ENCODE measurements at places on chromosomes 12 and 14.
A peak's percentile ranks its signal among the peaks of the same experiment; 100 is the strongest.

- DNase-seq, result no peak
These were observed 9.0 kb downstream of the SCARB1 start for GRCh38 chr12:124854637-124855184.

DNA sequence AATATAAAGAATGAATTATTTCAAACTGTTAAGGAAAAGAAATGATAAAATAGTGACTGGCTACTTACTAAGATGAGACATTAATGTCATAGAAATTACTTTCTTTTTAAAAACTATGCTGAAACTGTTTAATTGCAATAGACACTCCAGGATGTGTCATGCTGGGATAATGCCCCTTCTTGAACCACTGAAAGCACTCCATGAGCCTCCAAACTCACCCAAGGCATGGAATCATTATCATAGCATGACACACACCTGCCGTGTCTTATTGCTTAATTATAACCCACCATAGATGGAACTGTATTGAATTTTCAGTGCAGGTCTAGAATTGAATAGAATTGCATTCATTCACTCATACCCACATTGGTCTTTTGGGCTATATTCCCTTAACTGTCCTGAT is 4.3 kb downstream of the MBIP start:
- no peak for DNase-seq

- DNase-seq, result no peak
These were observed 4.0 kb downstream of the C14orf119 start for GRCh38 chr14:23099212-23099861.

DNA sequence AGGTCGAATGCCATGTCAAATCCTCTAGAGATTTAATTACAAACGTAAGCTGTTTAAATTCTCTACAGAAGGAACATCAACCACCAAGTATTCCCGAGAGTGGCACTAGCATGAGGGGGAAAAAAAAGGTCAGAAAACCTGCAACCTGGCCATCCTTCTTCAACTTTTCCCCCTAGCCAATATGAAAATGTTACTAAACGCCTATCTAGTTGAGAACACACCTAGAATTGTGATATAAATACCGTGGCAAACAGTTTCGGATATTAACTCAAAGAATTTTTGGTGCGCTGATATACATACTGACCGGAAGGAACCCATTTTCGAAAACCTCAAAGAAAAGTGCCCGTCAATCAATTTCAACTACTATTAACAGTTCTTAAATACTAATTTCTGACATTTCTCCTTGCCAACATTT is 1.8 kb downstream of the HNRNPC start:
- DNase-seq, result no peak

GRCh38 chr12:75455839-75456238 is 24.7 kb upstream of the GLIPR1 start:
- DNase-seq, result no peak

GRCh38 chr12:44287545-44287944 is 451.7 kb downstream of the TMEM117 start:
- DNase-seq, result peak; percentile 35

- DNase-seq, result no peak
These were observed 267.0 kb downstream of the RPL10L start for GRCh38 chr14:46384611-46385010.

GRCh38 chr12:28782812-28783211 is 366.3 kb upstream of the FAR2 start:
- no peak for DNase-seq

DNA sequence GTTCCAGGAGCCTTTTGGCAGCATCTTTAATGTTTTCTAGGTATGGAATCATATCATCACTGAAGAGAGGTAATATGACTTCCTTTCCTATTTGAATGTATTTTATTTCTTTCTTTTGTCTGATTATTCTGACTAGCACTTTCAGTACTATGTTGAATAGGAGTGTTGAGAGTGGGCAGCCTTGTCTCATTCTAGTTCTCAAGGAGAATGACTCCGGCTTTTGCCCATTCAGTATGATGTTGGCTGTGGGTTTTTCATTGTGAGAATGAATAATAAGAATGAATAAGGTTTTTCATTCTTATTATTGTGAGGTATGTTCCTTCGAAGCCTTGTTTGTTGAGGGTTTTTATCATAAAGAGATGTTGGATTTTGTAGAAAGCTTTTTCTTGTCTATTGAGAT is 98.9 kb downstream of the GPHN start:
- no peak for DNase-seq

DNA sequence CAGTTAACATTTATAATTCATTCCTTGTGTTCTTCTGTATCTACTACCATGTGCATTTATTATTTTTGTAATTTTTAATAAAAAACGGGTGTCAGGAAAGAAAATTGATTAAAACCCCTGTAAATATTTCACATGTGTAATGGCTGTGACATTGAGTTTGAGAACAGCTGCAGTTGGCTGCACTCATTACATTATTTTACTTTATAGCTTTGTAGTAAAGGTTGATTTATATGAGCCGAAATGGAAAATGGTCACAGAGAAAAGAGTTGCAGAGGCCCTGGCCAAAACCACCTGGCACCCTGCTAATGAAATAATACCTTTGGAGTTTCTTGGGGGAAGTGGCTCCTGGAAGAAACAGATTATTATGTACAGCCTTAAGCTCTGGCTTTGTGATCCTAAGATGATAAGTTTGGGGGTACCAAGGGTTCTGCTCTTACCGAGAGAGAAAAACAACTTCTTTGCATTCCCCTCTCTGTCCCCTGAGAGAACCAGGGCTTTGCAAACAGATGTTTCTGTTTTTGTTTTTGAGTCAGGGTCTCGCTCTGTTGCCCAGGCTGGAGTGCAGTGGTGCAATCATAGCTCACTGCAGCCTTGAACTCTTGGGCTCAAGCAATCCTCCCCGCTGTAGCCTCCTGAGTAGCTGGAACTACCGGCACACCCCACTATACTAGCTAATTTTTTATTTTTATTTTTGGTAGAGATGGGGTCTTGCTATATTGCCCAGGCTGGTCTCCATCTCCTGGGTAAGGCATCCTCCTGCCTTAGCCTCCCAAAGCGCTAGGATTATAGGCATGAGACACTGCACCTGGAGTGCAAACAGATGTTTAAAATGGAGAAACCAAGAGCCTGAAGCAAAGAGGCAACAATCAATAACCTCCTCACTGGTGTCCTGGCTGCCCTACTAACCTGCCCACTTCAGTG is 9.7 kb upstream of the DYNLL1 start:
- no peak for DNase-seq

- DNase-seq, result peak; percentile 9
These were observed 243.1 kb downstream of the BCAT1 start for GRCh38 chr12:24705741-24706358.

DNA sequence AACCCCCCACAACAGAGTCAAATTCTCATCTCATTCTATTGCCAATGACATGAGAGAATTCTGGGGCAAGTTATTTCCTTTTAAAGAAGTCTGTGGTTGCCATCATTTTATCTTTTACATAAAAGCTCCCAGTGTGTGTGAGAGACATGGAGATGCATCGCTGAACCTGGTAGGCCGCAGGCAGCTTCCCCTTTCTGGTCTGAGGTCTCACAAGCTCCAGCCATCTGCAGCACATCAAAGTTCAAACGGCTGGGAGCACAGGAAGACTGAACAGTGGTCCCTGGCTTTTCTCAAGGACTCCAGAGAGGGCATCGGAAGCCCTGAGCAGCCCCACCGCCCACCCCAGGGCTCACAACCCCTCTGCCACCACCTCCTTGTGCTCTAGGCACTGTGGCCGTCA is 141.7 kb downstream of the RIMBP2 start:
- no peak for DNase-seq

DNA sequence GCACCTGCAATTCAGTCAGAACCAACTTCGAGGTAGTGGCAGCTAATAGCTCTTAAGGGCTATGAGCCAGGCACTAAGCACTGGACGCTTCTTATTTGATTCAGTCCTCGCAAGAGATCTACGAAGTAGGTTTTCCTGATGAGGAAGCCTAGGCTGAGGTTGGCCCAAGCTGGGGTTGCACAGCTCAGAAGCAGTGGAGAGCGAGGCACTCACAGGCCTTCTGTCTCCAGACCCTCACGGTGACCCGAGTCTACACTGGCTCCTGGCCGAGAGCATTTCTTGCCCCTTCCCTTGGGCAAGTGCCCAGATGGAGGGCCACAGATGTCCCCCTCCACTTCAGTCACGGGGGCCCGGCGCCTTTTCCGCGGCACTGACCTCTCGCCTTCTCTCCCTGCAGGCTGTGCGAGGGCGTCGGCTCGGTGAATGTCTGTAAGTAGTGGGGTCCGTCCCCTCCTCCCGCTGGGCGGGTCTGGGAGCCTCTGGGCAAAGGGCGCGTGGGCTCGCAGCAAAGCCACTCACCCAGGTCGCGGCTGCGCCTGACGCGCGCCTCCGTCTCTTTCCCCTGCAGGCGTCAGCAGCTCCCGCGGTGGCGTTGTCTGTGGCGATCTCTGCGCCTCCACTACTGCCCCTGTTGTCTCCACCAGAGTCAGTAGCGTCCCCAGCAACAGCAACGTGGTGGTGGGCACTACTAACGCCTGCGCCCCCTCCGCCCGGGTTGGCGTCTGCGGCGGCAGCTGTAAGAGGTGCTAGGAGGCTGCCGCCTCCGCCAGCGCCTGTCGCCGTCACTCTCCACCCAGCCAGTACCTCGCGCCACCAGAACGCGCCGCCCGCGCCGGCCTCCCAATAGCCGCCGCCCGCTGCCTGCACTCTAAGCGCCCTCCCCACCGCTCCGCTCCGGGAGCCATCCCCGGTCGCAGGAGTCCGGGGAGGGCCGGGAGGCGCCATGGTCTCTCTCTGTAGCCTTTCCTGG is 13.1 kb downstream of the KRT83 start:
- DNase-seq, result peak; percentile 29

- no peak for DNase-seq
These were observed 38.0 kb upstream of the GPATCH2L start for GRCh38 chr14:76113691-76114090.

- no peak for DNase-seq
These were observed 25.5 kb upstream of the SNAPC1 start for GRCh38 chr14:61736751-61737150.

- DNase-seq, result peak; percentile 90
These were observed 9.3 kb downstream of the GXYLT1 start for GRCh38 chr12:42135259-42135814.

GRCh38 chr14:56633544-56633943 is 53.9 kb downstream of the TMEM260 start:
- peak; percentile 2 for DNase-seq

DNA sequence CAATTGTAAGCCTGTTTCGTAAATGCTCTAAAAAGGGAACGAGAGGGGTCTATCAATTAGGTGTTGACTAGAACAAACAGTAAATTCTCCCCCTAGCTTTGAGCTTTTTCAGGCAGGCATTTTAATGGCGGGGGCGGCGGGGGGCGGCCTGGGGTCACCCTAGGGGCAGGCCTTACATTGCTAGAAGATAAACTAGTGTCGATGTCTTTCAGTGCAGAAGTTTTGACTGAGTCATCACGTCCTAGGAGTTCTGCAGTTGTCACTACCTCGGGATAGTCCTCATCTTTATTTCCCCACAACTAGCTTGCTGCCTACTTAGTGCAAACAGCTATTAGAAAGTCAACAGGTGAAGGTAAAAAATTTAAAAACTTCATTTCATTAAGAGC is 1.6 kb downstream of the ATP6V1D start:
- DNase-seq, result no peak

GRCh38 chr14:75206190-75206589 is 29.8 kb upstream of the TMED10 start:
- DNase-seq, result no peak

DNA sequence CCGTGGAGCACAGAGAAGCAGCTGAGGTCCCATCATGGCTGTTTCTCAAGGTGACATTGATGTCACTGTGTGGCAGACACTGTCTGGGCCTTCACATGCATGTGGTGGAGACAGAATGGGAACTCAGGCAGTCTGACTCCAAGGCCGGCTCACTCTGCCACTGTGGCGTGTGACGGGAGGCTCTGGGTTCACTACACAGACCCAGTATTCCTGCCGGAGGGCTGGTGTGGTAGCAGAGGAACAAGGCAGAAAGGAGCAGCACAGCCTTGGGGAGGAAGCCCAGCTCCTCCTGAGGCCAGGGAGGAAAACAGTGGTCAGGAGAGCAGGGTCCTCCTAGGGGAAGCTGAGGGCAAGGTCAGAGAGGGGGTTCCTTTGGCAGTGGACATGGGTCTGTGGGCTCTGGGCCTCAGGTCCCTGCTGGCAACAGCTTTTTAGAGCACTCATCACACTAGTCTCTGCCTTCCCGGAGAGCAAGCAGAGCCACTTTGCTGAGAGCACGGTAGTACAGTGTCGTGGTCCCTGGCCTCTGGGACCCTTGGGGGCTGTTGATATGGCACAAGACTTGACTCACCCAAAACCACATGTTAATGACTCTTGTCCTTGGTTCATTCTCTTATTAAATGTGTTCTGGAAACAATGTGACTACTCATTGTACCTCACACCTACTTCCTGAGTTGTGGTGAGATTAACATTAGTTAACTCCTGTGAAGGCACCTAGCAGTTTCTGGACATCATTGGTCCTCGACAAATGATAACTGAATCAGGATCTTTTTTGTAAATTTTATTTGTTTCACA is 21.3 kb downstream of the DCAF4 start:
- no peak for DNase-seq

- peak; percentile 83 for DNase-seq
These were observed 129.0 kb upstream of the BCL2L14 start for GRCh38 chr12:11941606-11942337.

- no peak for DNase-seq
These were observed 914 bp upstream of the CCND2 start for GRCh38 chr12:4272424-4273272.

- peak; percentile 84 for DNase-seq
These were observed 20.0 kb upstream of the PCNX1 start for GRCh38 chr14:70887207-70887681.

DNA sequence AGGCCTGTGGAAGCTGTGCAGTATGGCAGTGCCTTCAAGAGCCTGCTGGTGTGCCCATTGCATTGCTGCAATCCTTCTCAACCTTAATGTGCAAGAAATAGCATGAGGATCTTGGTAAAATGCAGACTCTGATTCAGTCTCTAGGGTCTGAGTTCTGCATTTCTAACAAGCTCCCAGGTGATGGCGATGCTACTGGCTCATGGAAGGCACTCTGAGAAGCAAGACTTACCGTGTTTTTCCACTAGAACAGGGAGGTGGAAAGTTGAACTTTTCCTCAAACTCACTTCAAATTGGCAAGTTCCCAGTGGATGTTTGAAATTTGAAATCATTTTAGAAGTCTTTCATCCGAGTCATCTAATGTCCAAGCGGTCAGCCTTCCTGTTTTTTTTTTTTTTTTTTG is 55.5 kb downstream of the MYRFL start:
- peak; percentile 41 for DNase-seq

- DNase-seq, result no peak
These were observed 386 bp downstream of the DGKA start for GRCh38 chr12:55931317-55931779.

GRCh38 chr12:22722779-22723178 is 97.8 kb downstream of the ETNK1 start:
- DNase-seq, result no peak

- no peak for DNase-seq
These were observed 69.9 kb downstream of the SDR9C7 start for GRCh38 chr12:56864318-56864717.

- DNase-seq, result no peak
These were observed 13.4 kb downstream of the ST8SIA1 start for GRCh38 chr12:22321018-22321605.

DNA sequence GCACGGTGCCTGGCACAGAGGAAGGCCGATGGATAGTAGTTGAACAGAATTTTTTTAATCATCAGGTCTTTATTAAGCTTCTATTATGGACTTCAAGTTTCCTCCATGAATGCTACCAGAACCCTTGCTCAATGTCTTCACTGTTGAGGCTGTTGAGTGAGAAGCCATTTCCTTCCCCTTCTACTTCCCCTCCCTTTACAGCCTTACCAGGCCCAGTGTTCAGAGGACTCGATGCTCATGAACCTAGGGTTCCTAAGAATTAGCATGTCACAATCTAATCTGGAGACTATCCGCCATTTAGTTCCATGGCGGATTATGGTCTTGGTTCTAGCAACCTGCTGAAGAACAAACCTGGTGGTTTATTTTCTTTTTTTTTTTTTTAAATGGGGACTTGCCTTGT is 17.7 kb downstream of the ETV6 start:
- DNase-seq, result no peak

All from cardiac fibroblast (primary cell).